Cardiac ventricle fibroblast (primary cell): ENCODE measurements at places on chromosomes 6 and 20. TPM values are rescaled to one million over a fixed set of nuclear protein-coding genes. Genes with fewer than 3 reads are reported as not detected.

Gene TRIM40
- total RNA-seq, result not detected in 2 replicates

Gene HSF2
- 11.9 and 14.3 TPM in 2 replicates for total RNA-seq

Gene OTOR
- not detected in 2 replicates for total RNA-seq

Gene CAGE1
- not detected in 2 replicates for total RNA-seq

Gene MYL9
- total RNA-seq, result 30.6 and 39.0 TPM in 2 replicates

Gene CNR1
- total RNA-seq, result 16.8 and 20.3 TPM in 2 replicates

Gene DTD1
- total RNA-seq, result 29.3 and 31.2 TPM in 2 replicates

Gene MRPL18
- 60.8 and 71.0 TPM in 2 replicates for total RNA-seq

Gene ADAM33
- total RNA-seq, result 14.1 and 14.8 TPM in 2 replicates

Gene TCF21
- total RNA-seq, result 26.9 and 28.5 TPM in 2 replicates

Gene MTFR2
- 0.88 and 1.5 TPM in 2 replicates for total RNA-seq

Gene TFAP2A
- total RNA-seq, result 0.56 TPM in 1 of 2 replicates, not detected in the other
